ENCODE measurements at places on chromosomes 4 and X.

DNA sequence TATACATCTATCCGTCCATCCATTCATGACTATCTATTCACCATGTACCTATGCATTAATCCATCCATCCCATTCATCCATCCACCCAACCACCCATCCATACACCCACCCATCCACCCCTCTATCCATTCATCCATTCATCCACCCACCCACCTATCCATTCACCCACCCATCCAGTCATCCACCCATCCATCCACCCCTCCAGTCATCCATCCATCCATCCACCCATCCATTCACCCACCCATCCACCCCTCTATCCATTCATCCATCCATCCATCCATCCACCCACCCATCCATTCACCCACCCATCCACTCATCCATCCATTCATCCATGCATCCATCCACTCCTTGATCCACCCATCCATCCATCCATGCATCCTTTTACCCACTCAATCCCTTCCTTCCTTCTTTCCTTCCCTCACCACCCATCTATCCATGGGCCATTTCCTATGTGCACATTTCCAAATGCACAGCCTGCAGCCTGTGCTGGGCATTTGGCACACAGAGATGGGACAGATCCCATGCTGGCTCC lies 100.8 kb upstream of the ADRA2C start:
- no peak for DNase-seq

- no peak for DNase-seq
These were observed 1210.4 kb downstream of the ADGRL3 start for GRCh38 chr4:62410371-62411003.

GRCh38 chr4:36609661-36610060 lies 328.2 kb downstream of the DTHD1 start:
- DNase-seq = no peak

- DNase-seq = no peak
These were observed 34.5 kb downstream of the INTS12 start for GRCh38 chr4:105674011-105674410.

DNA sequence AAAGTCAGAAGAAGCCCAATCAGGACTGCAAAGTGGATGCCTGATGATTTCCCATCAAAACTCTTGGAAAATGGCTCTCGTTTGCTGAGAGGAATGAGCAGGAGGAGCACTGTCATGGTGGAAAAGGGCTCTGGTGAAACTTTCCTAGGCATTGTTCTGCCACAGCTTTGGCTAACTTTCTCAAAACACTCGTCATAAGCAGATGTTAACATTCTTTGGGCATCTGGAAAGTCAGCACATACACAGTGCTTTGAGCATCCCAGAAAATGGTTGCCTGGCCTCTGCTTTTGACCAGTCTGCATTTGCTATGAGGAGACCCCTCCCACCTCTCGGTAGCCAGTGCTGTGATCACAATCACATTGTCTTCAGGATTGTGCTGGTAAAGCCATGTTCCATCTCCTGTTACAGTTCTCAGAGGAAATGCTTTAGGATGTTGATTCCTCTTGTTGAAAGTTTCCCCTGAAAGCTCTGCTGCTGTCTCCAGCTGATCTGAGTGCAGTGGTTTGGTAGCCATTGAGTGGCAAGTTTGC lies 25.2 kb upstream of the TBC1D14 start:
- DNase-seq = no peak

GRCh38 chr4:72031868-72032608 lies at the start of gene NPFFR2:
Gene NPFFR2, plus strand, starts transcription at chr4:72032000. Its CDS starts 96,592 bp downstream, at chr4:72128592.
- no peak for DNase-seq

DNA sequence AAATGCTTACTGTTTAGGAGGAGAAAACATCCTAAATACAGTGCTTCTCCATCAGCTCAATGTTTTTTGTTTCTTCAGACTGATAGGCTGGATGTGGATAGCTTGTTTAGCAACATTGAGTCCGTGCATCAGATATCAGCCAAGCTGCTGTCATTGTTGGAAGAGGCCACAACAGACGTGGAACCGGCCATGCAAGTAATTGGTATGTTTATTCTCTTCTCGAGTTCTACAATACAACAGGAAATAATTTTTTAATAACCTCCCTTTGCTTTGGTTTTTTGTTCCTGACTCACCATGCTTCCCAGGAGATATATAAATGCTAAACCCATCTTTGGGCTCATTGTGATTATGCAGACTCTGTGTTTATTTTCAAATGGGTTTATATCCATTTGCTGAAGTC lies 60.9 kb downstream of the ARHGEF38 start:
- no peak for DNase-seq

DNA sequence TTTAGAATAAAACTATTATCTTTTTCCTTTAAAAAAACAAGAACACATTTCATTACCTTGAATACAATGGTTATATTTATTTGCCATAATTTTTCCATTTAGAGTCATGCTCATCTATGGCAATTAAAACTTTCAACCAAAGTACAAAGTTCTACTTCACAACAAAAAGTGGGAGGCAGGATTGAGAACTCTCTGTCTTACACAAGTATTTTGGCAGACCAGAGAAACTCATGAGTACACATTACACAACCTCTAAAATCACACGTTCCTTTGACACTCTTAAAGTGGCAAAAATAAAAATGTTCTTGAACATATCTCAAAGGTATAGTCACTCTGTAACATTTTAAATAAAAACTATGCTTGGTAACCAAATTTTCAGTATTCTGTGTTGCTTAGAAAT lies 213.4 kb downstream of the IL15 start:
- DNase-seq = no peak

GRCh38 chrX:111811831-111812230 lies 64.2 kb upstream of the TRPC5OS start:
- DNase-seq = no peak

- no peak for DNase-seq
These were observed 41.6 kb downstream of the UNC5C start for GRCh38 chr4:95507147-95507546.

GRCh38 chrX:31092970-31093638 lies 21.3 kb upstream of the FTHL17 start:
- DNase-seq = no peak

- no peak for DNase-seq
These were observed 1170.8 kb upstream of the PCDH7 start for GRCh38 chr4:29549342-29549741.

GRCh38 chr4:123363729-123364128 lies 32.9 kb upstream of the SPRY1 start:
- DNase-seq = no peak

DNA sequence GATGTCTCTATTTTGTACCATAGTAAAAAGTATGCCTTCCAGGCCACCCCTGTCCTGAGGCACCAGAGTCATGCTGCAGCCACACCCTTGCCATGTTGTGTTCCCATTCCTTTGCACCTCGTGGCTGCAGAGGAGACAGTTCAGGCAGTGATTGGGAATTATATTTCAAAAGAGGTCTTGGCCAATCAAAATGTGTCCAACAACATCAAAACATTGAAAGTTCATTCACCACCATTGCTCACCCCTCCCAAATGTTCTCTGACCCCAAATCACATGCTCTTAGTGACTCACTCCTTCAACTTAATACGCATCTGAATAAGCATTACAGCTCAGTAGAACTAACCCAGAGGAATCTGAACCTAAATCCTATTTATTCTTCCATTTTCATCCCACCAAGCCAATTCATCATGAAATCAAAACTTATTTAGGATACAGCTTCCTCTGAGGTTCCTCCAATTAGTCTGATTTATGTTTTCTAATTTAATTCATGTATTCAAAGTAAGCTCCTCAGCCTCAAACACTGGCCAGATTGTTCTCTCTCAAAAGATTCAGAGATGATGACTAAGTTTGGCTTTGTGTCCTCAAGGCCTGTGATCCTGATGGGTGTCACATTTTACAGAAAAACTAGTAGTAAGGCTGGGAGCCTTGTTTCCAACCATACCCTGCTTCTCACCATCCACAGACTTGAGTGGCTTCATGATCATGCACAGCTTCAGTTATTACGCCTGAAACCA lies 323.2 kb upstream of the INTU start:
- no peak for DNase-seq

GRCh38 chr4:112753333-112753732 lies 116.4 kb downstream of the LARP7 start:
- no peak for DNase-seq

DNA sequence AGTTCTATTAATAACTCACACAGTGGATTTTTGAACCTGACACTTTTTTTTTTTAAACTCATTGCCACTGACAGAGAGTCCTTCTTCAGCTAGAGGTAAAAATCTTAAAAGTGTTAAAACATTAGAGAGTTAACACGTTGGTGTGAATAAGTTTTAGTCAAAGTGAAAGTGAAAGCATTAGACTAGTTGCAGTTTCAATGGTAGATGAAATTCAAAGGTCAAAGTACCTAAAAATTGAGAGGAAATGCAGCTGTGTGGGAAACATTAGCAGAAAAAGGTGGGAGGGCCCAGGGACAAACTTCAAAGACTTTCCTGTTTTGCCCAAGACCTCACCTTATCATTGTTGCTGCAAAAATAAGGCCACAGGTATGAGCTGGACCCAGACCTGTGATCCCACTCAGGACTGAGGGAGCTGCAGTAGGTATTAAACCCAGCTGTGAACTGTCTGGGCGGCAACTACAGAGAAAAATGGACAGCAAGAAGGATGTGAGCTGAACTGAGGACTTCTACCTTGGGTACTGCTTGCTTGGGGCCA lies 17.6 kb upstream of the GABRA4 start:
- DNase-seq = no peak

DNA sequence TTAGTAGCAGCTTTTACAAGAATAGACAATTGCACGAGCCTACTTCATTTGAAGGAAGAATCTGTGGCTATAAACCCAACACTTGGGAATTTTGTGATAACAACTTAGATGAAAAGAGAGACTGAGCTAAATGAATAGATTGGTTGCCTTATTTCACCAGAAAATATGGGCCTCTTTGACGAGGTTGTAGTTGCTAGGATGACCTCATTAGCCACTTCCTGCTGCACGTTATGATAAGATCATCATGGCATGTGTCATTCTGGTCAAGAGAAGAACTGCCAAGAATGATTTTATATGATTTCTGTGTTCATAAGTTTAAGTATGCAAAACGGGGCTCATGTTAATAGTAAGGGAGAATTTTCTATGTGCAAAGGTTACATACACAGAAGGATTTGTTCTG lies 321.9 kb upstream of the GIMD1 start:
- DNase-seq = no peak

DNA sequence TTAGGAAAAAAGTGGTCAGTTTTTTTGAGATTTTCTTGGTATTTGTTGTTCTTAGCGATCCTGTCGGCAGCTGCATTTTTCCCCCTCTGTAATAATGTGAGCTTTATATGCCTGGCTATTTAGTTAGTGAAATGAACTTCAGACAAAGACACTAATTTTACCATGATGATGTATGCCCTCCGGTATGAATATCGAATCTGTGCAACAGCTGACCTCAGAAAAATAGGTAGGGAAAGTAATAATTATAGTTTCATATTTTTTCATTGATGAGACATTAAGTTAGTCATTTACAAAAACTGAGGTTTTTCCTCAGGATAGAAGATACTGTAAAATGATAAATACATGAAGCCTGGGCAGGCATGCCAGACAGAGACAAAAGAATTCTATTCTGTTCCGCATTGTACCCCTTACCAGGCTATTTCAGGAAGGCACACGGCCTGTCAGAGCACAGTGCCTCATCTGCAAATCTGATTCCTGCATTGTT lies 155.8 kb downstream of the SHROOM3 start:
- no peak for DNase-seq

- DNase-seq = no peak
These were observed 16.6 kb upstream of the UGT2B17 start for GRCh38 chr4:68592673-68593072.

DNA sequence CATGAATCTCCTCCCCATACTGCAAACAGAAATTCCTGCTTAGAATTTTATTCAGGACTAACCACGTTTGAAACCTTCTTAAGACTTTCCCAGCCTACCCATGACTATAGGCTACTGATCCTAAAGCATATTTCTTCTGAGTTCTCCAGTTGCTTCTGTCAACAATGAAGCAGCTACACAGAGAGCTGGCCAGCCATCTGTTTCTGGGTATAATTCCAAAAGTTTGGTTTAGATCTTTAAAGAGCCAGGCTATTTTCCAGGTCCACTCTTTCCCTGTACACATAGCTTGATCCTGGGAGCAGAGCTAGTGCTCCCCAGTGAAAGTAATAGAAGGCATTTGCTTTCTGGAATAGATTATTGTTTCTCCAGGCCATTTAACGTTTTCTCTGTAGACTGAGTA lies 4.0 kb upstream of the ITM2A start:
- no peak for DNase-seq

GRCh38 chr4:55030589-55030988 lies 94.8 kb downstream of the KDR start:
- DNase-seq = no peak
